Ureter (tissue), 1 donor: ENCODE measurements at places on chromosomes 4 and X.
A peak's percentile ranks its signal among the peaks of the same experiment; 100 is the strongest.

DNA sequence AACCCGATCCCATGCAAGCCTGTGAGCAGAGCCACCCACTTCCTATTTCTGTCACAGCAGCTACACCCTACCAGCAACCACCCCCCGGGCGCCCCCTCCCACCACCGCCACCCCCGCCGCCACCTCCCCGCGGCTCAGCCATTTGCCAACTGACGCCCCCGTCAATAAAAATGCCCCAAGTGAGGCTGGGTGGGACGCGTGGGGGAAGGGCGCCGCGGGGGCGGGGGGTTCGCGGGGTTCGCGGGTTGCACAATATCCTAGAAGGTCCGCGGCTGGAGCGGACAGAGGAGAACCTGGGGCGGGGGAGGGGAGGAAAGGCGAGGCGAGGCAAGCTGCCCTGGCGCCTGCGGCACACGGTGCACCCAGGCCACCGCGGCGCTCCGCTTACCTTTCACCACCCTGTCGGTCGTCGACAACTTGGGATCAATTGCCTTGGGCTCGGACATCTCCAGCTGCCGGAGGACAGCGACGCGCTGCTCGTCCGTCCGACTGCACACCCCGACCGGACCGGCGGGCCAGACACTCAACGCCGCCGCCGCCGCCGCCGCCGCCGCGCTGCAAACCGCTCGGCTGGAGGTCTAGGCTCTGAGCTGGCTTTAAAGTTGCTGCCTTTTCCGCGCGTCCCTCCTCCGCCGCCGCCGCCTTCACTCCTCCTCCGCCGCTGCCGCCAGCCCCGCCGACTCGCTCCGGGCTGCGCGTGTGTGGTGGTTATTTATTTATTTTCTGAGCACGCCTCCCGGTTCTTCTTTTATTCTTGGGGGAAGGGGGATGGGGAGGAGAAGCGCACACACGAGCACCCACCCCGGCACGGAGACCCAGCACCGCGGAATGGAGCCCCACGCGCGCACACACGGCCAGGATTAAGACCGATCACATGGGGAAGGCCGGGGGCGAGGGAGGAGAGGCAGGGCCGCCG lies 717 bp downstream of the PPP3CA start:
- peak; percentile 70 for DNase-seq

DNA sequence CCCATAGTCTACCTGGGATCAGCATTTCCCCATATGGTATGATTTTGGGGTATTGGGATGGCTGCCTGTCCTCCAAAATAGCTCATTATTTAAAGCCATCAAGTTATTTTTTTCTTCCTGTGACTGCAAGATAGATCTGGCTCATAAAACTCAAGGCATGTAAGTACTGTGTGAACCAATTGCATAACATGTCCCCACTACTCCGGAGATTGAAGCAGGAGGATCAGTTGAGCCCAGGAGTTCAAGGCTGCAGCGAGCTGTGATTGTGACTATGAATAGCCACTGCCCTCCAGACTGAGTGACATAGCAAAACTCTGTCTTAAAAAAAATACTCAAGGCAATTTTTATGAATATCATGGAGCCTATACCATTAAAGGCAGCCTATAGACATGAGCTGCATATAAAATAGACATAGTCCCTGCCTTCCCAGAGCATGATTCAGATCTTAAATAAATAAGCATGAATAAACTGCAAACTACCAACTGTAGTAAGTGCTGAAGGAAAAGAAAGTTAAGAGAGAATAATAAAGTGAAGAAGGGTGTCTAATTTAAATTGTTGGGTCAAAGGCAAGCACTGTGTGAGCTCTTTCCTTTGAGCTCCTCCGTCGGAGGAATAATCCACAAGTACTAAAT lies 16.9 kb upstream of the MMAA start:
- DNase-seq, result no peak

DNA sequence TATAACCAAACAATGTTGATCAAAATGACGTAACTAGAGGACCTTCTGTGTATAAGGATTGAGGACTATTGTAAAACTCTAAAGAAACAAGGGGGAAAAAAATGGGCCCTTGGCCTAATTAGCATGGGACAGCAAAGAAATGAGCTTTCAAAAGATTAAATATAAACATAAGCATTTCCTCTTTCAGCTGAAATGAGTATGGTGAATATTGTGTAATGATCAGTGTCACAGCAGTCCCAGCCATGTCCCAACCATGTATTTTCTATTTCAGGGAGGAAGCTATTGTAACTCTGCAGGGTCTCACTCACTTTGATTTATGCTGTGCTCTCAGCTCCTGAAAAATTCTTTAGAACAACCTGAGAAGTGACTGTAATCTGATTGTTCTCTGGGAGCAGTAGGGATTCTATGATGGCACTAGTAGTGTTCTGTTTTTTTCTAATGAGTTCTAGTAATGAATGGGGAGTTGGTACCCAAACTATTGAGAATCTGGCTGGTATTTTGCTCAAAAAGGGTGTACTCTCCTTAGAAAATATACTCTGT lies 25.8 kb downstream of the ANXA10 start:
- no peak for DNase-seq

GRCh38 chr4:182491719-182492118 lies 248.5 kb downstream of the TENM3 start:
- no peak for DNase-seq

- no peak for DNase-seq
Observed at GRCh38 chr4:22597471-22597870, 81.6 kb upstream of the ADGRA3 start.

- DNase-seq, result peak; percentile 57
Observed at GRCh38 chrX:40273356-40274050, 175.7 kb upstream of the BCOR start.

- DNase-seq, result no peak
Observed at GRCh38 chr4:33270403-33270802, 2550.2 kb downstream of the PCDH7 start.

DNA sequence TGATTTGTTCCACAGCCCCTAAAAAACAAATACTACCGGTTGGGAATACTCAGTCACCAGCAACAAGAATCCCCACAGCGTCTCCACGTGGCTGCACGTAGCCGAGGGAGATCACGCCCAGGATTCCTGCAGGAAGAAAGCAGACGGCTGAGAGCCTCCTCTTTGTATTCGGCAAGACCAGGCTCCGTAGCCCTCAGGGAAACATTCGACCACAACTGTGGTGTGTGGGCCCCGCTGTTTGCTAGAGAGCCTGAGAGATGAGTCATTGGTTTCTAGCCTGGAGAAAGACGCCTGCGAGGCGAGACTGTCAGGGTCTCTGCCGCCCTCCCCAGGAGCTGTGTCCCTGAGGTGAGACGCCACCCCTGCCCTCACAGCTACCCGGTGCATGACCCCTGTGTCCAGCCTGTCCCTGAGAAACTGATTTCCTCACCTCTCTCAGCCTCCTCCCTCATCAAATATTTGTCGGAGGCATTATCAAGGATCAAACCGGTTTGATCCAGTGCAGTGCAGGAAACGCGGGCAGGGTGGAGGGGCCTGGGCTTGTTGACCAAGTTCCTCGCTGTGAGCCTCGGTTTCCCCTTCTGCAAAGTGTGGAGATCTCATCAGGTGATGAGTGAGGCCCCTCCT lies 4.7 kb upstream of the S100P start:
- DNase-seq, result peak; percentile 88

DNA sequence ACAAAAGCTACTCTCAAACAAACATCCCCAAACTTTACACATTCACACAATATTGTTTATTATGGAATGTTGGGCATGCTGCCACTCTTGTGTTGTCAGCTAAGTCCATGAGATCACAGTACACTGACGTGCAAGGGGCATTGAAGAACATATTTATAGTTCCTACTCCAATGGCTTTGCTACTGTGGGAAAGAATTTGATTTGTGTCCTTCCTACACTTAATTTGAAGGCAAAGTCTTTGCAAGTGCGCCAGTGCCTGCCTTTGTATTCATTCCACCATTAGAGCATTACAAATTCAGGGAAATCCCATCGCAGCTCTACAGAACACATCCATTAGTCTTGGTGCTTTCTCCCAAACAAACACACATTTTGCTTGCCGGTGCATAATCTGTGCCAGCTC lies 45.4 kb upstream of the FTHL17 start:
- DNase-seq, result no peak

GRCh38 chr4:155795991-155796390 lies 37.2 kb downstream of the GUCY1B1 start:
- DNase-seq, result no peak

- DNase-seq, result no peak
Observed at GRCh38 chr4:139461022-139461628, 7.2 kb downstream of the RAB33B start.

DNA sequence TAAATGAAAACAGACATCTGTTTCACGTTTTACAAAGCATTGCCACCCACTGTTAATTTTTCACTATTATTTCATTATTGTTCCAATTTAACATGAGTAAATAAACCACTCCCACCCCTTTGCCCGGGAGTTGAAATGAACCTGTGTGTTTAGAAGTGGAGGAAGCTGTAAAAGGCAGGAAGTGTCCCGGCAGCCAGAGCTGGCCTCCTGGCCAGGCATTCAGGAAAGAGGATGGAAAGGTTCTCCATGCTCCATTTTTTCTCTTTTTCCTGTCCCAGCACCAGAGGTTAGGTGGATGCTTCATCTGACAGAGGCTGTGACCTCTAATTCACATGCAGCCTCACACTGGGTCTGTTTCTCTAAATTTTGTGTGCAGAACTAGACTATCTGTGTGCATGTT lies 55.5 kb upstream of the LNX1 start:
- DNase-seq, result no peak

DNA sequence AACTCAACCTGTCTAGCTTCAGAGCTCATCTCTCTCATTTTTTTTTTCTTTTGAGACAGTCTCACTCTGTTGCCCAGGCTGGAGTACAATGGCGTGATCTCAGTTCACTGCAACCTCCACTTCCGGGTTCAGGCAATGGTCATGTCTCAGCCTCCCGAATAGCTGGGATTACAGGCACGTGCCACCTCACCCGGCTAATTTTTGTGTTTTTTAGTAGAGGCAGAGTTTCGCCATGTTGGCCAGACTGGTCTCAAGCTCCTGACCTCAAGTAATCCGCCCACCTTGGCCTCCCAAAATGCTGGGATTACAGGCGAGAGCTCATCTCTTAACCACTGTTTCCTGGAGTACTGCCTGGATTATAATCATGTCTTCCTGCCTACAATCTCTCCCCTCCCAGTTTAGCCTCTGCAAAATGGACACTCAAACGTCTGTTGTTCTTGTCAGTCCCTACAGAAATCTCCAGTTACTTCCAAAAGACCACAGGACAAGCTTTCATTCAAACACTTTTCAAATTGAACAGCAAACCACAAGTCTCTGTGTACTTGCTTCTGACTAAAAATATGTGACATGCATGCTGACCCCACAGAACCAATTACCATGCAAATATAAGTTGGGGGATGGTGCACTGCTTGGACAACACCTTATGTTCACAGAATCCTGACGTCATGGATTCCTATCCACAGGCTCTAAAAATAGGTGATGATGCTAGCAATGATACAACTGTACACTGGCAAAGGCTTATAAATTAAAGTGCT lies 137.2 kb downstream of the SH3KBP1 start:
- no peak for DNase-seq

- DNase-seq, result no peak
Observed at GRCh38 chr4:165684177-165684805, 188.7 kb upstream of the TLL1 start.

DNA sequence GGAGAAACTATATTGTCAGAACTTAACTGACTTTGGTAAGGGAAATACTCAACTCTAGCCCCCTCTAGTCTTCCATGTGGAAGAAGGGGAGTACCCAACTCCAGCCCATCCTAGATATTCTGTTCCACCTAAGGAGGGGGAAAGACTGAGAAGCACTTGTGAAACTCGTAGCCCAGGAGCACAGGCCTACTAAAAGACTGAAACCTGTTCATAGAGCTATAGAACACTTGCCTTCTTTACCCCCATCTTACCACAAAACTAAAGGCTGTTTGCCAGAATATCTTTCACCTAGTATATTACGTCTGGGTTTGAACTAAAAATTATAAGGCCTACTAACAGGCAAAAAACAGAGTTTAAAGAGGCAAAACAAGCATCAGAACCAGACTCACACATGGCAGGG lies 15.5 kb downstream of the CLDN22 start:
- DNase-seq, result no peak

- DNase-seq, result no peak
Observed at GRCh38 chrX:68461576-68461975, 28.3 kb upstream of the OPHN1 start.

- no peak for DNase-seq
Observed at GRCh38 chr4:112751447-112751846, 114.5 kb downstream of the LARP7 start.

DNA sequence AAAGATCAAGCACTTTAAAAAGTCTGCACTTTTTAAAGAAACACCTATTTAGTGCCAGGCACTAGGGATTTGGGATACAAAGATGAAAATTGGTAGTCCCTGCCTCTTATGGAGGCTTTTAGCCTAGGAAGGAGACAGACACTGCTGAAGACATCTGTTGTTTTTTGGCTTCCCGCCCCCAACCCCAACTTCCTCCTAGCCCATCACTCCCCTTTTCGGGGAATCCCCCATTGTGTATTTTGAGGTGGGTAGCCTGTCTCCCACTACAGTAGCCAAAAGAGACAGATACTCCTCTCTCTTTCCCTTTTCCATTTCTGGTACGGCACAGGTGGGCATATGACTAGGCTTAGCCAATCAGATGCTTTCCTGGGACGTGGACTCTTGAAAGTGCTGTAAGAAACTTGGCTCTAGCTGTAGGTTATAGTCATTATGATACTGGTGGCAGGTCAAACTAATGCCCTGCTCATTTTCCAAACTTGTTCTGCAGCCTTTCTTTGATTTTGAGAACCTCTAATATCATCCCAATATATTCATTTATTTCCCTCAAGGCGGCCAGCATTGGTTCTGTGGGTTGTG lies 194.6 kb upstream of the RBPJ start:
- DNase-seq, result no peak

DNA sequence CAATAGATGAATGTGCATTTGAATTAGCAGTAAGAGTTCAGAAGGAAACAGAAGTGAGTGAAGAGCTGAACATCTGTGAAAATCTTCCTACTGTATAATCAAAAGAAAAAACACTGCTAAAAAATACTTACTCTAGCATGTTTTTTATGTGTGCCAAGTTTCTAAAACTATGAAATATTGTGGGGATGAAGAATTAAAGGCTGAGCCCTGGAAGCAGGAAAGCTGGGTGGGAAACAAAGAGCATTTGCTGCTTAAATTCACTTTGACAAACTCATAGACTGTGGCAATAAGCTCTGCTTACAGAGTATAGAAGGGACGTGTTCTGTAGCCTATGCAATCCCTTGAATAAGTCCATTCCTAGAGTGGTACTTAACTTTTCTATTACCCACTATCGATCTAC lies 261.7 kb downstream of the ANKRD50 start:
- no peak for DNase-seq

DNA sequence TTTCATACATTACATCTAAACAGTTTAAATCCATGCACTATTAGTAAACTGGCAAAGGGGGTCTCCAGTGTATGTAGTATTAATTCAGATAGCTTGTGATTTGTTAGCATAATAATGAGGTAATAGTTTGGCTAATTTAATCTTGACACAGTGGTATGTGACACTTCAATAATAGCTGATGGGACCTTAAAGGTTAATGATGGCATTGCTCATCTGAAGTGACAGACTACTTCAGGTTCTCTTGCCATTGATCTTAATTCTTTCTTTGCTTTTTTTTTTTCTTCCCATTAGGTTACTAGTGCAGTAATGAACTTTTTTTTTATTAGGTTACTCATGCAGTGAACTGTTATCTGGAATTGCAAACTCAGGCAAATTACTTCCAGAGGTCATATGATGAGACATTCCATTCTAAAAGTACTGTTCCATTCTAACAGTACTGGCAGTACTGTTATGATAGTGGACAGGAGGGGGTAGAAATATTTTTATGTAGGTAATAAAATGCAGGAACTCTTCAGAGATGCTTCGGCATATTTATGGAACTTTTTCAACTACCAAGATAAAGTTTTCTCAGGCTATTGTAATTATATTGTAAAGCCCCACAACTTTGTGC lies 911.3 kb upstream of the LCORL start:
- no peak for DNase-seq
